Right lobe of liver (tissue), 6 donors: ENCODE measurements at places on chromosomes 16 and 17. TPM values are rescaled to one million over a fixed set of nuclear protein-coding genes. Genes with fewer than 3 reads are reported as not detected.

GRCh38 chr17:62668091-62668804 is 40.8 kb downstream of the MRC2 start:
- H3K27me3 ChIP-seq, result no peaks in the 10 kb centered on the region
- DNase-seq, result no peak
- H3K36me3 ChIP-seq, result no peaks in the 10 kb centered on the region
- no peaks in the 10 kb centered on the region for H3K4me1 ChIP-seq

DNA sequence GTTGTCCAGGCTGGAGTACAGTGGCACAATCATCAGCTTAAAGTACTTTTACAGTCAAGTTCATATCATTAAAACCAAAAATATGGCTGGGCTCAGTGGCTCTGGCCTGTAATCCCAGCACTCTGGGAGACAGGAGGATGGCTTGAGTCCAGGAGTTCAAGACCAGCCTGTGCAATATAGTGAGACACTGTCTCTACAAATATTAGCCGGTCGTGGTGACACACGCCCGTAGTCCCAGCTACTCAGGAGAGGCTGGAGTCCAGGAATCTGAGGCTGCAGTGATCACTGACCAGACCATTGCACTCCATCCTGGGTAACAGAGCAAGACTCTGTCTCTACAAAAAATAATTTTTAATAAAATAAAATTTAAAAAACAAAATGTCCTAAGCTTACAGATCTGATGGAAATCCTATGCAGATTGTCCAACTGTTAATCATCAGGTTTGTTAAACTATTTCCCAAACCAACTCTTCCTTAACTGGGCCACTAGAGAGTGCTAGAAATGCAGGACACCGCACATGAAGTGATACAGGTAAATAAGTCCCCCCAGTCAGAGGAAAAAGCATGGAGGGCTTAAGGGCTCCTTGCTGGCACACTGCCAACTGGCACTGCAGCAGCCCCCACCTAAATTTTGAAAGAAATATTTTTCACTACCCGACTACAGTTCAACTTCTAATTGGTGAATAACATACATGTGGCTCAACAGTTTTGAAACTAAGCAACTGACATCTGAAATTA is 2.8 kb downstream of the USP22 start:
- H3K4me3 ChIP-seq, result no peak overlapping the region
- H3K27me3 ChIP-seq, result no peaks in the 10 kb centered on the region
- H3K36me3 ChIP-seq, result no peaks in the 10 kb centered on the region

The TTLL6 gene
- not detected for total RNA-seq

The OTOP2 gene
- not detected for total RNA-seq
